ENCODE measurements at places on chromosomes 2 and 18.

DNA sequence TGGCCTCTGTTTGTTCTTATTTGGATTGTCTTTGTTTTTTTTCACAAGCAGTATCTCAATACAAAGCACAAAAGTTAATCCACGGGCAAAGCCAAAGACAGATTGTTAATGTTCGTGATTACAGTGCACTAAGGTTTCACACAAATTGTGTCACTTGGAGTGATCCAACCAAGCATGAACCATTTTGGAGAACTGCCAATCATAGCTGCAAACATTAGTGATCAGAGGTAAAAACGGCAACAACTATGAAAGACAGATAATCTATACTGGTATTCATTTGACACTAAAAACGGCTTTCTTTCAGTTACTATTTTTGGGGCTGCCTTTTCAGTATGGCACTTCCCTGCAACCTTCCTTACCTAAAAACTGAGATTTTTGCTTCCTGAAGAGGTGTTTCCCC, 213.1 kb upstream of the GULP1 start:
- DNase-seq = no peak

DNA sequence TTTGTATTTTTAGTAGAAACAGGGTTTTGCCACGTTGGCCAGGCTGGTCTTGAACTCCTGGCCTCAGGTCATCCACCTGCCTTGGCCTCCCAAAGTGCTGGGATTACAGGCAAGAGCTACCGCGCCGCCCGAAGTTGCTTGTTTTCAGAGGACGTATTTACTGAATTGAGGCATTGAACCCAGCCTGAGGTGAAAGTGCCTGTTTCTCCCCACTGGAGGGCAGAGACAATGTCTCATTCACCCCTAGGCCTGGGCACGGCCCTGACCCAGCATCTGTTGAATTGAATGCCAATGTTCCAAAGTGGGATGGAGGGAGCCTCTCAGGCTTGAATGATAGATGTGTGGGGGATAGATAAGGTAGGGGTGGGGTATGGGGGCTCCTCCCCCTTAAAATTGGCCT, 4.5 kb upstream of the TMBIM1 start:
- no peak for DNase-seq

DNA sequence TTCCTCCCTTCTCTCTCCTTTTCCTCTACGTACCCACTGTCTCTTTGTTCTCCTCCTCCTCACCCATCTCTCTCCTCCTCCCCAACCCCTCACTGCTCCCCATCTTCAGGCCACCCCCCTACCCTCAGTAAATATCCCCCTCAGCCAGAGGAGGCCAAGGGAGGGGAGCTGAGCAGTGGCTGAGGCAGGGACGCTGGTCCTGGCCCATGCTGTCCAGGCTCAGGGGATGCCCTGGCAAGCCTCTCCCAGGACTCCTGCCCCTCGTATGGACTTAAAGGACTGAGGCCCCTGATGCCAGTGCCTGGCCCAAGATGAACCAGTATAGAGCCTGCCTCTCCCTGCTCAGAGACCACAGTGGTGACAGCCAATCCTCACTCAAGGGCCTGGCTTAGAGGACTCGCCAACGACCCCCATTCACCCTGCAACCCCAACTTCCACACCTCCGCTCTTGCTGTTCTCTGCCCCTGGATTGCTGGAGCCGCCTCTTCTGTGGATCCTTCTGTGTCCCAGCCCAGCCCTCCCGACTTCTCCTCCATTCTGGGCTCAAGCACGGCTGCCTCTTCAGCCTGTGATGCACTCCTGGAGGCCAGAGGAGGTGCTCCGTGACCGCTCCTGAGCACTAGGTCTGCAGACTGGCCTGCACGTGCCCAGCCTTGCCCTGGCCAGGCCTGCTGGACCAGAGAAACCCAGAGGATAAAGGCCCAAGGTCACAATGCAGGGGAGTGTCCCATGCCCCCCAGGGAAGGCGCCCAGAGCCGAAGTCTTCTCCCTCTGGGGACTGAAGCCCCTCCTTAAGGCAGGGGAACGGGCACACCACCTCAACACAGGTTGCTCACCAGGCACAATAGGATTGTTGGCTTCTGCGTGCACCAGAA, 9.5 kb upstream of the DUSP2 start:
- no peak for DNase-seq

DNA sequence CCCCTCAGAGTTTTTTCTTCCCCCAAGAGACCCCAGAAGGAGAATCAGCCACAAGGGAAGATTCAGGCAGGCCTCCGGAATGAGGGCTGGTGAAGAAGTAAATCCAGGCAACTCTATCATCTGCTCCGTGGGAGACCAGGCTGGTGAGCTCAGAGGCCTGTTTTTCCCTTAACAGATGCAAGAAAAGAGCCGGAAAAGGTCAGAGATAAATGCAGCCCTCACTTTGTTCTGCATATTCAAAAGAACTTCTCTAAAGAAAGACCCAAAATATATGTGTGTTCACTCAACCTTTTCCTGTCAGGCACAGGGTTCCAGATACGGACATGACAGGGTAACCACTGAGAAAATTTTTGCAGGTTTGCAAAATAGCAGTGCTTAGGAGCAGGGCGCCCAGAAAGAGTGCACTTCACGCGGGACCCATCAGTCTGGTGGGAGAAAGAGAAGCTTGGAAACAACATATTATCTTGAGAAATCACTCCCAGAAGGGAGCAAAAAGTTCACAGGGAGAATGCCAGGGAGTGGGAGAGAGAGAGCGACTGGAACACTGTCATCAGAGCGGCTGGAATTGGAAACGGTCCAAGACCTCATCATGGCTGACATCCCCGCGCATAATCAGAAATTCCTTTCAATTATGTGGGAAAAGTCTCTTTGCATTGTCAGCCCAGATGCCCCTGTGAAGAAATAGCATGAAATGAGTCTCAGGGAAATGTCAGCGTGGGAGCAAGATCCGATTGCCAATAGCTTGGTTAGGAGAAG, 244.8 kb upstream of the SLC14A2 start:
- DNase-seq = peak; percentile 55

DNA sequence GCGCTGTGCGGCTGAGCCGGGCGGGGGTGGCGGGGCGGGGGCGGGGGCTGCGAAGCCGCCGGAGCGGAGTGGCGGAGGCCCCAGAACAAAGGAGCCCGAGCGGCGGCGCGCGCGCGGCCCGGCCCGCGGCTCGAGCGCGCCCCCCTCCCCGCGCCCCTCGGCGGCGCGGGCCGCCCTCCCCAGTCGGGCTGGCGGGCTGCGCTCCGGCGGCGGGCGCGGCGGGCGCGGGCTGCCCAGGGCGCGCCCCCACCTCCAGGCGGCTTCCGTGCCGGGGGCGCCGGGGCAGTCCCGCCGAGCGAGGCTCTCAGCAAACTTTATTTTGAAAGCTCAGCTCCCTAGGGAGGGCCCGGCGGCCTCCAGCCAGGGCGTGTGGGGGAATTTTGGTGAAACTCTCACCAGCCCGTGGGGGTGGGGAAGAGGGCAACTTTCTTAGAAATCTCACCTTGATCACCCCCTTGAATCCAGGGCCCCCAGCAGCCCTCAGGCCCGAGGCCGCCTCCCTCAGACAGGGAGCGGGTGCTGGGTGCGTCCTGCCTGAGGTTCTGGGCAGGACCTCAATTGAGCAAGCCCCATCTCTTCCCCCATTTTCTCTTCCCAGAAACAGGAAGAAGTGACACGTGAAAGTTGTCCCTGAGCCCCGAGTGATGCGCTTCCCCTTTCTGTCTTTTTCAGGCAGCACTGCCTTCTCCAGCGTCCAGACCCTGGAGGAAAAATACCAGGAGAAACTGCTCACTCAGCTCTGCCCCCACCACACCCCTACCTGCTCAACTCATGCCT, 786 bp downstream of the TET3 start:
- DNase-seq = no peak

DNA sequence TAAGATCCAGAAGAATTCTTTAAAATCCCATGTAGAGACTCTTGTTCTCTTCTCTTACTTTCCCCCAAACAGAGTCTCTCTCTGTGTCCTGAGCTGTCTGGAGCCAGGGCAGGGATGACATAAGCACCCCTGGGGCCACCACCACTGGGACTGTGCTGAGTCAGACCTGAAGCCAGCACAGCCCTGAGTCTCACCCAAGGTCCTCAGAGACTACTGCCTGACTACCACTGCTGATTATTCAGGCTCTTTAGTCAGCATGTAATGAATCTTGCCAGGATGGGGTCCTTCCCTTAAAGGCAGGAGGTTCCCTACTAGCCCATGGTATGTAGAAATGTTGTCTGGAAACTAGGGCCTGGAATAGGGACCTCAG, 34.9 kb upstream of the DYNC1I2 start:
- no peak for DNase-seq

DNA sequence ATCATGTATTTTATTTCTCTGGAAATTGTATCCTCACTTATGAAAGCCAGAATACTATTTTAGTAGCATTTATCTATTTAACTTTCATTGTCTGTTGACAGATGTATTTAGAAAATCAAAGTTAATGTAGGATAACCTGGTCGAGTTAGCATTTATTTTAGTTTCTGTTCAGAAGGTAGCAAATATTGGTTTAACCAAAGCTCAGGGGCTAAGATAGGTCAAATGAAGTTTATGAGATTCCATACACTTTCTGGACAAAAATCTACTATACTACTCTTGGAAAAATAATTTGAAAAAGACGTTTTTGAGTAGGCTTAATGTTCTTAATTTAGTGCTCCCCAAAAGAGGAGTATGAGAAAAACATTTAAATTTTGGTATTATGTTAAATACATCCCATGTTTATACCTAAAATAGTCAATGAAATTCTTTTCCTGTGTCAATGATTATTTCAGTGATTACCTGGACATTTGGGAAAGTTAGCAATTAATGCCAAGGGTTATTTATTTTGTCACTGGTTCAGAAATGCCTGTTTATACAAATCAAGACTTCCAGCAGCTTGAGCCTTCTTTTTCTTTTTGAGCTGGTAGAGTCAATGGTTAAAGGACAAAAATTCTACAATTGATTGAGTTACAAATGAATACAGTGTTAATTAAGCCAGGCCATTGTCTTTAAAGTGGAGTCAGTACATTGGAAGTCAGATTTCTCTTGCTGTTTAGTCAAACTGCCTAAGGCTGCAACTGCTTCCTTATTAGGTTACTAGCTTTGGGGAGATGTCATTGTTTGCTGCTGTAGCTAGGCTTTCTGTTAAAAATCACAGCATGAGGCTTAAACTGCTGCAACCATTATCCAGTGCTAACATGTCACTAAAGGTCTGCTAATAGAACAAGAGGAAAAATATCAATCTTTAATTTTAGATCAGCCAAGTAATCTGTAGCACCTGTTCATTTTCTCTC, 182.3 kb downstream of the CAMKMT start:
- DNase-seq = no peak

GRCh38 chr2:111052621-111053020, 68.1 kb upstream of the BCL2L11 start:
- no peak for DNase-seq

DNA sequence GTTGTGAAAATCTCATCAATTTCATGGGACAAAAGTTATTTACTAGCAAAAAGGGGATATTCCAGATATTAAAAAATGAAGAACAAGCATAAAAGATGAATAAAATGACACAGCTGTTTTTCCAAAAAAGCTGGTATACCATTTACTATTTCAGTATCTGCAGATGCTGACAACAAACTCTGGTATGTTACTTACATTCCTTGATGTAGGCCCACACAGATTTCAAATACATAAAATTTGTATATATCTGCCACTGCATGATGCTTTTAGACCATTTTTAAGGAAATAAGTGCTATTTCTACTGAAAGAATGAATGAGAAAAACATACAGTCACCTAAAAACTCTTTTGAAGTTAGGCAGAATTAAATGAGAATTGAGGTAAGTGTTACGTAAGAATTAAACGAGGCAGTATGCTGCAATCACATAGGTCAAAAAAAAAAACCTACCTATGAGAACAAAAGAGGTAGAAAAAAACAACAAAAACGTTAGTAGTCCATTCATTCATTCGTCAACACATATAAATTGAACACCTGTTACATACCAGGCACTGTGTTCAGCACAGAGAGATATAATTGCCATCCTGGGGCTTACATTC, 32.5 kb downstream of the ARL5A start:
- no peak for DNase-seq

DNA sequence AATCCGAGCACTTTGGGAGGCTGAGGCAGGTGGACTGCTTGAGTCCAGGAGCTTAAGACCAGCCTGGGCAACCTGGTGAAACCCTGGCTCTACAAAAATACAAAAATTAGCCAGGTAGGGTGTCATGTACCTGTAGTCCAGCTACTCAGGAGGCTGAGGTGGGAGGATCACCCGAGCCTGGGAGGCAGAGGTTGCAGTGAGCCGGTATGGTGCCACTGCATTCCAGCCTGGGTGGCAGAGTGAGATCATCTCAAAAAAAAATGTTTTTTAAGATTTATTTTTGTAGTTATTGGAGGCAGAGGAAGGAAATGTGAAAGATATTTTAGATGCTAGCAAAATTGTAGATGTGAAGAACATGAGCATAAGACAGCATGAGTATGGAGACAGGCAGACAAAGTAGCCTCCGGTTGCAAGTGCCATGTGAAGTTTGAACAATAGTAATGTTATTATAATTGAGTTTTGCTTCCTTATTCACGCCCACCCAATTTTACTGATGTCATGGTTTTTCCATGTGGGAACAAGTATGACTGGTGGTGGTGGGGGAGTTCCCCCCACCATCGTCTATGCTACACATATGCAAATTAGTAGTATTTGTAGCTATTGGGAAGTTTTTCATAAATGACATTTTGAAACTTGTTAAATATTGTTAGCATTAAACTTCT, 18.0 kb downstream of the REL start:
- no peak for DNase-seq
